NCI-H345 (cell line): ENCODE measurements at places on chromosomes 11 and 22.

DNA sequence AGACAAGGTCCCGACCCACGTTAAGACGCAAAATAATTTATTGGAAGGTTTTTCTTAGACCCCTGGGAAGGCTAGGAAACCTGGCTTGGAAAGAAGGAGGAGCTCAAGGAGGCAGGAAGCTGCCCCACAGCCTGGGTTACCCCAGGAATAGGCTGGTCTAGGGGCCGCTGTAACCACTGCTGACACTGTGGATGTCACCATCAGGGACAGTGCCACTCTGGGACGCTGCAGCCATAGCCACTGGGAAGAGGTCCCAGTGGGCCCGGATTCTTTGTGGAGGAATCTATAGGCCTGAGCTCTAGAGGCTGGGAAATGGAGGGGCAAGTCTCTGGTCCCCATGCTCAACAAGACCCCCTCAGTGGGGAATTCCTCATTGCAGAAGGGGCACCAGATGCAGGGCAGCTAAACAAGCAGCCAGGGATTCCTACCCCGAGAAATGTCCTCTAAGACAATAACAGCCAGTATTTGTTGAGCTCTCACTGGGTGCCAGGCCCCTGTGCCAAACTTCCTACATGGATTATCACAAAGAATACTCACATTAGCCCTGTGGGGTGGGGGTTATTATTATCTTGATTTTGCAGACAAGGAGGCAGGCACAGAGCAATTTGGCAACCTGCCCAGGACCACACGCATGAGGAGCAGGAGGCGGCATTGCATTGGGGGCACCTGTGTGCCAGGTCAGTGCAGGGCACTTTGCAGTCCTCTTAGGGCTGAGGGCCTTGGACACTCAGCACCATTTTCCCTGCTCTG is 19.5 kb upstream of the CHKA start:
- DNase-seq: peak; percentile 36

- no peak for DNase-seq
Observed at GRCh38 chr11:102012946-102013345, 34.3 kb upstream of the CFAP300 start.

GRCh38 chr11:105224482-105225253 is 85.1 kb upstream of the CARD18 start:
- DNase-seq: no peak

GRCh38 chr11:69442012-69442806 is 39.3 kb upstream of the LINC01488 start:
- no peak for DNase-seq

GRCh38 chr11:75659836-75660235 is 9.0 kb downstream of the MAP6 start:
- DNase-seq: no peak

DNA sequence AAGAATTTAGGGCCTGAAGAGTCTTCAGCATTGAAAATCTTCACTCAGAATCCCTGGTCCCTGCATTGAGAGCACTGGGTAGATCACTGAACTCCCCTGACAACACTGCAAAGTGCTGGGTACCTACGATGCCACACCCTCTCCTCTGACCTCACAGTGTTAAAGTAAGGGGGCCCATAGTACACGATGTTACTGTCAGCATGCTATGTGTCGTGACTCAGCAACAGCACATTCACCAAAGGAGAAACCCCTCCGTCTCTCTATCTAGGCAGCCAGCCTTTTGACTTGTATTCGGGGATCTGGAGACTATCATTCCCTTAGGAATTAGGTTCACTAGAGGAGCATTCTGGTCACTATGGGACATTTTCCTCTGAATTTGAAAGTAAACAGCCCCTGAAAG is 67.4 kb upstream of the PITPNB start:
- no peak for DNase-seq

GRCh38 chr11:94185416-94186084 is 56.9 kb downstream of the PANX1 start:
- DNase-seq: no peak
